Spleen (tissue), 13 donors: ENCODE measurements at places on chromosomes 13 and 19. TPM values are rescaled to one million over a fixed set of nuclear protein-coding genes. Genes with fewer than 3 reads are reported as not detected.

The RGS9BP gene
- 0.37 TPM for total RNA-seq

The RFPL4AL1 gene
- total RNA-seq = not detected

DNA sequence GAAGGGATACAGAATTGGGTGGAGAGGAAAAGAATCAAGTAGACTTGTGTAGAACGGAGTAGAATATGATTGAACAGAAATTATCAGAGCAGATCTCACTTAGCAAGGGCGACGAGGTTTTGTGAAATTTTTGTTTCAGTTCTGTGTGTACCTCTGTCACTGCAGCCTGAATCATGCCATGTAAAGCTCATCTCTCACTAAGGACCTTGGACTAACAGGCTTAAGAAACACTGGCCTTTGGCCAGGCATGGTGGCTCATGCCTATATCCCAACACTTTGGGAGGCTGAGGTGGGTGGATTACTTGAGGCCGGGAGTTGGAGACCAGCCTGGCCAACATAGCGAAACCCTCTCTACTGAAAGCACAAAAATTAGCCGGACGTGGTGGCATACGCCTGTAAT is 62.6 kb downstream of the MYH14 start:
- H3K27ac ChIP-seq = no peak overlapping the region
- H3K36me3 ChIP-seq = no peaks in the 10 kb centered on the region
- no peak overlapping the region for H3K4me3 ChIP-seq
- no peaks in the 10 kb centered on the region for H3K4me1 ChIP-seq

The LRP3 gene
- 7.9 TPM for total RNA-seq

The CDC42EP5 gene
- 14.8 TPM for total RNA-seq

GRCh38 chr19:35430409-35431144 is 17.5 kb upstream of the FFAR2 start:
- DNase-seq = no peak
- H3K36me3 ChIP-seq = no peaks in the 10 kb centered on the region
- no peak overlapping the region for H3K4me3 ChIP-seq

DNA sequence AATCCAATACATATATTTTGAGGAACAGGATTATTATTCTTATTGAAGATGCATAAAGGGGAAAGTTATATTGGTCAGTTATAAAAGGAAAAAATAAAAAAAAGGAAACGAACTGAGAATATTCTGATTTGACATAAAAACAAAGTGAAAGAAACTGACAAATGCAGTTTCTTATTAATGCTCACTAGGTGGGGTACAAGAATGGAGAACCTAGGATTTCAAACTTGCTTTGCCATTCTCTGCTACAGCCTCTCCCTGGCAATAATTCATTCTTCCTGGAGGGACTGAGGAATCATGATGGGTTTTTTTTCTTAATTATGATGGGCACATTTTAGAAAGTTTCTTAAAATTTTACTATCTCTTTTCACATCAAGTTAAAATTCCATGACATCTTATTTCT is 154.9 kb downstream of the PCDH9 start:
- no peak overlapping the region for H3K27ac ChIP-seq
- H3K36me3 ChIP-seq = no peaks in the 10 kb centered on the region
- DNase-seq = no peak
- H3K4me1 ChIP-seq = no peaks in the 10 kb centered on the region
- H3K27me3 ChIP-seq = no peaks in the 10 kb centered on the region
- no peak overlapping the region for H3K4me3 ChIP-seq

DNA sequence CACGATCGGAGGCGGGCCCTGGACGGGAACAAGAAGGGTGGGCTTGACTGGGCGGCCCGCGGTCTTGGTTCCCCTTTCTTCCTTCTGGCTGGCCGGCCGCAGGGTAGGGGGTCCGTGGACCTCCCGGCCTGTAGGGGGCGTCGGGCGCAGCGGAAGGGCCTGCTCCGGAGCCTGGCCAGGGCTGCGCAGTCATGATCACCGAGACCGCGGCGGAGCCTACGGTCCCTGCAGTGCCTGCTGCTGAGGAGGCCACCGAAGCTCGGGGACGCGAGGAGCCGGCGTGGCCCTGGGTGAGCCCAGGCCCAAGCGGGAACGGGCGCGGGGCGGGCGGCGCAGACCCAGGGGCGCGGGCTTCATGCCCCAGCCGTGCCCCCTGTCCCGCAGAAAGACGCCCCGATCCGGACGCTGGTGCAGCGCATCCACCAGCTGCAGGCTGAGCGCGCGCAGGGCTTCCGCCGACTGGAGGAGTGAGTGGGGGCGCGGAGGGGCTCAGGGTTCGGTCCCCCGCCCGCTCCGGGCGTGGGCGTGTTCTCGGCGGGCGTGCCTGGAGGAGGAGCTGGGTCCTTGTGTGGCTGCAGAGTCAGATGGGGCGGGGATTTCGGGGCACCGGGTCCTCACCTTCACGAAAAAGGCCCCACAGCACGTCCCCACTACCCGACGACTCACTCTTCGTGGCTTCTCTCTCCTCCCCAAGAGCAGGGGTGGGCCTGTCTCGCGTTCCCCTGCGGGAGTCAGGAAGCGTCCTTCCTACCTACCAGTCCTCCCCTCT is at the start of gene REX1BD:
REX1BD (plus strand) TSS at position 188 of the 769 bp plus-strand sequence; CDS start at position 192, 4 bp downstream.
- H3K4me1 ChIP-seq = peaks cover 18% of the 10 kb centered on the region
- H3K27ac ChIP-seq = peak within 1 kb of the TSS; percentile 91
- peaks cover 15% of the 10 kb centered on the region for H3K36me3 ChIP-seq

GRCh38 chr13:101003566-101003965 is 329.0 kb upstream of the TMTC4 start:
- H3K27ac ChIP-seq = no peak overlapping the region
- H3K27me3 ChIP-seq = no peaks in the 10 kb centered on the region
- H3K36me3 ChIP-seq = no peaks in the 10 kb centered on the region
- DNase-seq = no peak
- H3K4me1 ChIP-seq = no peaks in the 10 kb centered on the region
- no peak overlapping the region for H3K4me3 ChIP-seq

DNA sequence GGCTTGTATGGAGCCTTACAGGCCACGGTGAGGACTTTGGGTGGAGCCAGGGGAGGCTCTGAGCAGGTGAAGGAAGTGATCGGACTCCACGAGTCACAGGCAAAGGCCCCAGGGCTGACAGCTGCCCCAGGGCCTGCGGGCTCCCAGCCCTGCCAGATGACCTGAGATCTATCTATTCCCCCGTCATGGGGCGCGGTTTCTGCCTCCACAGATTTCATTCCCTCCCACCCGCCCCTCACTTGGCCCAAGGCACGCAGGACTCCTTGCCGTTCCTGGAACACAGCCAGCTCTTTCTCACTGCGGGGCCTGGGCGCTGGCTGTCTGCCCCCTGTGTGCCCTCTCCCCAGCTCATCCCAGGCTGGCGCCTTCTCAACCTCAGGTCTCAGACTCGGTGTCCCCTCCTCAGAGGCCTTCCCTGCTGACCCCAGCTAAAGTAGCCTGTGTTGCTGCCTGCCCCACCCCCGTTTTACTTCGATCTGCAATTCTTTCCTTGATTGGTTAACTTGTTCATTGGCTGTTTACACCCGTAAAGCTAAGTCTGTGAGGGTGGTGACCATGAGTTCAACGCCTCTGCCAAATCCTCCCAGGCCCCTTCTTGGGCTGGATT is 13.9 kb upstream of the PAK4 start:
- no peak overlapping the region for H3K4me3 ChIP-seq
- no peaks in the 10 kb centered on the region for H3K27me3 ChIP-seq
- H3K4me1 ChIP-seq = no peaks in the 10 kb centered on the region

The ATP8B3 gene
- 5.4 TPM for total RNA-seq

The MAG gene
- total RNA-seq = not detected

GRCh38 chr13:55627221-55627620 is 1513.5 kb upstream of the PRR20A start:
- H3K36me3 ChIP-seq = no peaks in the 10 kb centered on the region
- no peaks in the 10 kb centered on the region for H3K4me1 ChIP-seq
- H3K27me3 ChIP-seq = no peaks in the 10 kb centered on the region
- H3K4me3 ChIP-seq = no peak overlapping the region

GRCh38 chr13:101303521-101303920 is 112.8 kb downstream of the NALCN start:
- no peaks in the 10 kb centered on the region for H3K4me1 ChIP-seq
- no peak overlapping the region for H3K27ac ChIP-seq
- H3K27me3 ChIP-seq = no peaks in the 10 kb centered on the region
- H3K36me3 ChIP-seq = no peaks in the 10 kb centered on the region

DNA sequence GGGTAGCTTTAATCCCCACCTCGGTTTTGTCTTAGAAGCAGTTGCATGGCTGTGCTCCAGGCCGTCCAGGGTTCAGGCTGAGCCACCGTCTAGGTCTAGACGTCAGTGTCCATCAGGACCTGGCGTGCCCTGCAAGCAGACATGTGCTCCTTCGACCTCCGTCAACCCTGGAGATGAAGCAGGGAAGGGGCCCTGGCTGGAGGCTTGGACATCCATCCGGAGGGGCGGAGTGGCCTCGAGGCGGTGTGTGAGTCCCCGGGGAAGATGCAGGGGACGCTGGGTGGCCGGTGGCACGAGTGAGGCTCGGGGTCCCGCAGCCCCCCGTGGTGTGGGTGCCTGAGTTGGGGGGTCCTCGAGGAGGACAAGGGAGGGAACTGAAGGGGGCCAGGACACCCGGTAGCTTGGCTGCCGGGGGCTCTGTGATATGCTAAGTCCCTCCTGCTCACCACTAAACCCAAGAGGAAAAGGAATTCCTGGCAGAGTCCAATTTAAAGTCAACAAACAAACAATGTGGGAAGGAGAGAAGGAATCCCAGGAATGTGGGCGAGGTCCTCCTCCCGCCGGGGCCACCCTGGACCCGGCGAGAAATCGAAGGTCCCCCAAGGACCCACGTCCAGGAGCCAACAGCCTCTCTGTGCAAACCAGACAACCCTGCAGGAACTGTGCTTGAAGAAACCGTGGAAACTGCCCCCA is 14.9 kb upstream of the PTBP1 start:
- peak overlapping the region; percentile 51 for H3K27ac ChIP-seq
- DNase-seq = no peak
- no peaks in the 10 kb centered on the region for H3K36me3 ChIP-seq

- H3K27ac ChIP-seq = peak overlapping the region; percentile 39
- no peaks in the 10 kb centered on the region for H3K27me3 ChIP-seq
- H3K4me3 ChIP-seq = no peak overlapping the region
- H3K36me3 ChIP-seq = no peaks in the 10 kb centered on the region
- H3K4me1 ChIP-seq = peaks cover 31% of the 10 kb centered on the region
- peak; percentile 83 for DNase-seq
Measured at GRCh38 chr13:94859278-94859691, 146.9 kb upstream of the SOX21 start.

DNA sequence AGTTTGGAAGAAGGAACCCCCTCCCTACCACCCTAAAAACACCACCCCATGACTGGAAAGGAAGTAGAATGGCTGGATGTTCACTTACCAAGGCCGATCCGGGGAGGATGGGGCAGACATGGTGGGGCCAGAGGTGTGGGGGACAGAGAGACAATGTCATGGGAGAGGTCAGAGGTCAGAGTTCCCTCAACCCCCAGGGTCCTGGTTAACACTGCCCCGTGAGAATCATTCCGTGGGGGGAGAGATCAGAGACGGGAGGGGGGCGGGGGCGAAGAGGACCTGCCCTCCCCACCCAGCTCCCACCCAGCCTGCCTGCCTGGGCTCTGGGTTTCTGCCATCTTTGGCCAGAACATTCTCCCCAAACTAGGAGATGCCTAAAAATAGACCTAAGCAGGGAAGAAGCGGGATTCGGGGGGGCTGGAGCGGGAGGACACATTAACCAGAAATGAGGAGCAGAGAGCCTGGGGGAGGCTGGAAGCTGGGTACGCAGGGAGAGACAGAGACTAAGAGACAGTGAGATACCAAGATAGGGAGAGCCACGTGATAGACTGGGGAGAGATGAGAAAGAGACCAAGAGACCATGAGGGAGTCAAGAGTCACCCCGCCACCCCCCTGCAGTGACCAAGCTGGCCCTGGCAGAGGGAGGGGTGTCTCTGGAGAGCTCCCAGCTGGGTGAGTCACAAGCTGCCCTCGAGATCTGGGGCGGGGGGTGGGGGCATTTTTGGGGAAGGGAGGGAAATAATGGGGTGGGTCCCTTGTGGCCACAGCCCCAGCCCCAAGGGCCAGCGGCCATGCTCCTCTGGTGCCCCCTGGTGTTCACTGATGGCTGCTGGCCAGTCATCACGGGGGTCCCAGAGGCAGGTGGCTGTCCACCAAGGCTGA is 6.1 kb upstream of the KANK2 start:
- DNase-seq = no peak
- no peaks in the 10 kb centered on the region for H3K27me3 ChIP-seq
- H3K36me3 ChIP-seq = peaks cover 4% of the 10 kb centered on the region
- peaks cover 23% of the 10 kb centered on the region for H3K4me1 ChIP-seq
- H3K4me3 ChIP-seq = no peak overlapping the region

DNA sequence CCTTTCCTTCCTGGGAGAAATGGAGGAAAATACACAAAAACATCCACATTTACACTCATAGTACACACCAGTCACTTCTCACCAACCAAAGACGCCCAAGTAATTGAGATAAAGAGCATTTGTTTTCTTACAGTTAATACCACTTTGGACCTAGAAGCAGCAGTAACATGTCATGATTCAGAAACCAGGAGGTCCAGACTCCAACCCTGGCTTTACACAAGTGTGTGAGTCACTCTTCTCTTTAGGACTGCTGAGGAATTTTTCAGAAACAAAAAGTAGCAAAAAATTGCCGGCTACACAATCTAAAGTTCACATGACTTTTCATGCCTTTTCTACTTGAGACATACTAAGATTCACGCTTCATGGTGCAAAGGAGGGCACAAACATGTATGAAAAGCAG is 42.1 kb downstream of the TUBGCP3 start:
- H3K4me1 ChIP-seq = no peaks in the 10 kb centered on the region
- H3K27ac ChIP-seq = no peak overlapping the region
- DNase-seq = no peak
- H3K36me3 ChIP-seq = peaks cover 88% of the 10 kb centered on the region

The ZNF626 gene
- total RNA-seq = 13.9 TPM

DNA sequence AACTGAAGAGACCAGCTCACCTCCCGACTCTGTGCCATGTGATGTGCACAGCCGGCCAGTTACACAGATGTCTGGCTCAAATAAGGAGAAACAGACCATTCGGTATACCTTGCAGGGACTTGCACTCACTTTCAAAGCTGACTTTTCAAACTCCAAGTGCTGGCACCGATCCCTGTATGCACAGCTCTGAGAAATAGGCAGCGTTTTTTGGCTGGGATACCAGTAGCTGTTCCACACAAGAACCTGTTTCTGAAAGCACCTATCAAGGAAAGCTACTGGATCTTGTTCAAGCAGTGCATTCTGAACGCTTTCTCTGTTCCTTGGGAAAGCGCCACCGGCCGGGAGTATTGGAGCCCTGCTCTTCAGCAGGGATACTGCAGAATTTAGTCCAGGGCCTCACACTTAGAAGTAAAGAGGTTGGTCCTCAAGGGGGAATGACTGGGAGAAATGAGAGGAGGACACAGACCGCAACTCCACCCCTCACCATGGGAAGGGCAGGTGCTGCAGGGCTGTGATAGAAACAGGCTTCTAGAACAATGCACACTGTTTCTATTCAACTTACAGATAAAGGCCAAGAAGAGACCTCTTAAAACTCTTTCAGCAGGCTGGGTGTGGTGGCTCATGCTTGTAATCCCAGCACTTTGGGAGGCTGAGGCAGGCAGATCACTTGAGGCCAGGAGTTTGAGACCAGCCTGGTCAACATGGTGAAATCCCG is 53.6 kb upstream of the PABPC3 start:
- no peaks in the 10 kb centered on the region for H3K36me3 ChIP-seq
- no peak overlapping the region for H3K27ac ChIP-seq
- peaks cover 54% of the 10 kb centered on the region for H3K27me3 ChIP-seq
